ENCODE measurements at places on chromosomes 12 and 14.

DNA sequence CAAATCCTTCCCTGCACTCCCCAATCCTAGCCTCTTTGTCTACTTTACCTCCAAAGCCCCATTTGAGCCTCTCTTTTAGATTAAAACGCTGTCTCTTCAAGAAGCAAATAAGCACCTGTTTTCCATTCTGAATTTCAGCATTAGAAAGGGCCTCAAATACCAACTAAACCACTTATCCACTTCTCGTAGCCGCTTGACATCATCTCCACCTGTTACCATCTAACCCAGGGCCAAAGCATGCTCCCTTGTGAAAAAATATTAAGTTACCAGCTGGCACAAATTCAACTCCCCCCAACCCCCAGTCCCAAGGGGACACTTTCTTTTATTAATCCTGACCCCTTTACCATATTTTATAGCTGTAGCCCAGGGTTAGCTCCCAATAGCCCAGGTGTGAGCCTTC lies 43.1 kb downstream of the GPHB5 start:
- no peak for DNase-seq

DNA sequence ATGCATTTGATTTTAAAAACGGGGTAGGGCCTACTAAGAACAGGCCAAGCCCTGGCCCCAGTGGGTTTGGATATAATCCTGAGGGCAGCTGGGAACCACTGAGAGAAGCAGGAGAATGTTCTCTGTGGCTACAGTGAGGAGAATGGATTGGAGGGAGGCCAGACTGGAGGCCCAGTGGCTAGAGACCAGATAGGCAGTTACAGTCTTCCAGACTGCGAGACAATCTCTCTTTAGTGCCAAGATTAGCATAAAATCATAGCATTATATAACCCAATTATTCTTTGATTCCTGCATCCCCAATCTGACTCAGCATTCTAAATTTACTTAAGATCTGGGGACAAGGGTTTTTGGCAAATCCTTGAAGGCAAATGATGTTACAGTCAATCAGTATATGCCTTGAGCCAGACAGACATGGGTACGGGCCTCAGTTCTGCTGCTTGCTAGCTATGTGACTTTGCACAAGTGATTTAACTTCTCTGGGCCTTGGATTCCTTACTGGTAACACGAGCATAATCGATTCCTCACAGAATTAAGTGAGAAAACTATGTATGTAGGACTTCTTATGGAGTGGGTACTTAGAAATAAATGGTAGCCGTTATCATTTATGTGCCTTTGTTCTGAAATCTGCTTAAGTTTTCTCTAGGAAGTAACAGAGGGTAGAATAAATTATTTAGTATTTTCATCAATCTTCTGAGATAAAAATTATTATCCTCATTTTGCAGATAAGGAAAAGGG lies 18.3 kb downstream of the NINJ2 start:
- no peak for DNase-seq

DNA sequence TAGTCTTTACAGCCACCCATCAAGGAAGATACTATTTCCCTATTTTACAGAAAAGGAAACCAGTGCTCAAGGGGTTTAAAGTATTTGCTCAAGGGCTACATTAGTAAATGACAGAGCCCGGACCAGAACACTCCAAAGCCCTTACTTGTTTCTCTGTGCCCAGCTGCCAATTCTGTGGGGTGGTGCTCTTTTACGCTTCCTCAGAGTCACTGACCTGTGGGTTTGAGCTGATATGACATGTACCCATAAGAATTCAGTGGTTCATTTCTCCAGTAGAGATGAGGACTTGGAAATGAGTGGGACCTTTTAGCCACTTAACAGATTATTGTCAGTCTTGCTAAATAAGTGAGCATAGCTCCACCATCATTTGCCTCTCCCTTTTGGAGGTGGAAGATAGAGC lies 37.4 kb upstream of the NKX2-8 start:
- no peak for DNase-seq

- peak; percentile 62 for DNase-seq
Measured at GRCh38 chr14:20873370-20874177, 17.6 kb upstream of the RNASE3 start.
